Activated B cell treated with CpG ODN at 0.5 μM for 24 hours (primary cell): ENCODE measurements at places on chromosomes 5 and 9.

- no peak for DNase-seq
Observed at GRCh38 chr9:20369391-20369790, 252.9 kb downstream of the MLLT3 start.

- DNase-seq: no peak
Observed at GRCh38 chr9:125908136-125908535, 161.0 kb downstream of the PBX3 start.

GRCh38 chr9:94719878-94720277 lies 6.6 kb upstream of the AOPEP start:
- DNase-seq: no peak

- no peak for DNase-seq
Observed at GRCh38 chr5:172002840-172003512, 3.5 kb downstream of the FBXW11 start.

- no peak for DNase-seq
Observed at GRCh38 chr5:26805076-26805475, 233.3 kb downstream of the CDH9 start.

- DNase-seq: no peak
Observed at GRCh38 chr5:67209141-67209771, 12.7 kb upstream of the CD180 start.

GRCh38 chr9:99178912-99179872 lies 42.5 kb downstream of the ALG2 start:
- no peak for DNase-seq

DNA sequence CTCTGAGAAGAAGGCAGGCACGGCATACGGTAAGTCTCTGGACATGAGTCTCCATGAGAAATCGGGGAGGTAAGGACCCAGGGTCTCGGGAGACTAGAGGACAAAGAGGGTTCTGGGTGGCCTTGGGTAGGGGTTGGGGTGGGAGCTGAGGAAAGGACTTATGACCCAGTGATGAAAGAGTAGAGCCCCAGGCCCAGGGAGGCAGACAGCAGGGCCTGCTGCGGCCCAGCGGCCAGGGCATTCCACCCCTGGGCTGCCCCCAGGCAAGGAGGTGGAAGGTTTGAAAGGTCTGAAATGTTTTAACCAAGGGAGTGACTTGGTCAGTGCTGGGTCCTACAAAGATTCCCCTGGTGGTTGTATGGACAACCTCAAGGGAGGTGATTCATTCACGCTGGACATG lies 89.1 kb downstream of the CRB2 start:
- DNase-seq: no peak

DNA sequence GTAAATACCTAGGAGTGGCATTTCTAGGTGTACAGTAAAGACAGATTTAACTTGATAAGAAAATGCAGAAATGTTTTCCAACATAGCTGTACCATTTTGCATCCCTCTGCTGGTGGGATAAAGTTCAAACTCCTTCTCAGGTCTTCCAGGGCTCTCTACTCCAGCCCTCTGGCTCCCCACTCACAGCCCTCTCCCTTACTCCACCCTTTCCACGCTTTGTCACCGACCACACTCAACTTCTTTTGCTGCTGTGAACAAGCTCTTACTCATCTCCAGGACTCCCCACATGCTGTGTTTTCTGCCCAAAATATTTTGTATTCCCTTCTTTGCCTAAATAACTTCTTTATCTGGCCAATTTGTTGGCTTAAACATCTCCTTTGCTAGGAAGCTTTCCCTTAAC lies 90.6 kb upstream of the OSMR start:
- DNase-seq: no peak

- no peak for DNase-seq
Observed at GRCh38 chr5:157544623-157544989, 31.0 kb downstream of the ADAM19 start.

DNA sequence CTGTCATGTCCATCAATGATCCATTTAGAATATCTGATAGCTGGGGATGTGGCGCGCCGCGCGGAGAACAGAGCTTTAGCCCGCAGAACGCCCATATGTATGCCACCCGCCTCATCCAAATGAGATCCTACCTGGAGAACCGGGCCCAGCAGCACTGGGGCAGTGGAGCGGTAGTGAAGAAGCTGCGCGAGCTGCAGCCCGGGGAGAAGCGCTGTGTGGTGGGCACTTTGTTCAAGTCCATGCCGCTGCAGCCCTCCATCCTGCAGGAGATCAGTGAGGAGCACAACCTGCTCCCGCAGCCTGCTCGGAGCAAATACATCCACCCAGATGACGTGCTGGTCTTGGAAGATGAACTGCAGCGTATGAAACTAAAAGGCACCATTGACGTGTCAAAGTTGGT lies 313.7 kb downstream of the NR2F1-AS1 start:
- no peak for DNase-seq

DNA sequence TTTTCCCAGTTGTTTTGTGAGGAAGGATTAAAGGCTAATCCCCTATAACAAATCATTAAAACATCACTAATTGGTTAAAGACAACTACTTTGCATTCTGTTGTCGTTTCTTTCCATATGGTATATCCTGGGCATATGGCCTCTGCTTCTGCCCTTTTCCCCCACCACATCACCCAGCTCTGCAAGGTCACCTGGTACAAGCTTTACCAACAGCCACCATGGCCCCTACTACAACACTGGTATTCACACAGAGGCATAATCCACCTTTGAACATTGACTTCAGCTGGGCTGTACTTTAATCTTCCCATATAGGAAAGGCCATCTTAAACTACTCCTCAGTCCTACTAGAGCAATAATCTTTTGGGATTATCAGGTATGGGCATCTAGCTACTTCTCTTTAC lies 866.1 kb downstream of the TLE4 start:
- DNase-seq: no peak

DNA sequence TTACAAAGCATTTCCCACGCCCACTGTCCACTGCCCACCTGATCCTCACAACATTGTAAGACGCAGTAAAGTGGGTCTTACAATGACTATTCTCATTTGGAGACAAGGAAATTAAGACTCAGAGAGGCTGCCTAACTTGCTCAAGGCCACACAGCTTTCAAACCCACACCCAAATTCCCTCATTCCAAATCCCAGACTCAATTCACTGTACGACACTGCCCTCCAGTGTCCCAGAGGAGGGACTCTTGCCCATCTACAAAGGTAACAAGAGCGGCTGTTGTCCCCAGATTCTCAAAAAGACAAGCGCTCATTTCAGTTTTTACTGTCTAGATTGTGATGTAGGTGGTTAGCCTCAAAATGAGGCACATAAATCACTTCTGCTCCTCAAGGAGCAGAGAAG lies 184.6 kb downstream of the ACTL7B start:
- DNase-seq: no peak

DNA sequence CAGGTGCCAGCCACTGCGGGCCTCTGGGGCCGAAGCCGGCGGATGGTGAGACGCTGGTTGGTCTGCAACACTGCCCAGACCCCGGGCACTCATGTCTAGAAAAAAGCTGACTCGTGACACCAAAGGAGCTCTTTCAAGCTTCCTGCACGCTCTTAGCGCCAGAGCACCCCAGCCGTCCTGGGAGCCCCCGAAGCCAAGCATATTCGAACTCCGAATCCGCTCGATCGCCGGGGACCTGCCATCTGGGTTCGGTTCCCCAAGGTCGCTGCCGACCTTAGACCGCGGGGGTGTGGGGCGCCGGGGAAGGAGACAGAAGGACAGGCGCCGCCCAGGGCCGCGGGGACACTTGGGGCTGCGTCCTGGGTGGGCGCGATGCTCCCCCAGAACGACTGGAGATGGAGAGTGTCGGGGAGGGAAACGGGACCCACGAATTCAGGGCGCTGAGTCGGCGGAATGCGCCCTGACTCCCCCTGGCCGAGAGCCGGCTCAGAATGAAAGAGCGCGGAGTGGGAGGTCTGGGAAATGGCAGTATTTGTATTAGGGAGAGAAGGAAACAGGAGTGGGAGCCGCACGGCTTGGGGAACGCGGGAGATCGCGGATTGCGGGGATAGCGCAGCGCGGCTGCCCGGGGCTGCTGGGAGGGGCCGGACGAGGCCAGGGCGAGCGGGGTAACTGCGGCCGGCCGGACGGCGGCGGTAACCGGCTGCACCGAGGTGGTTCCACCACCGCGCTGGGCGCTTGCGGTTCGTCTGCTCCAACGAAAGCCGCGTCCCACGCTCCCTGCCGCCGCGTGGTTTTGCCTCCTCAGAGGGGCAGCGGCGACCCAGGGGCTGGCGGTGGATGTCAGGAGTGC lies 20.1 kb upstream of the MARCHF6 start:
- DNase-seq: peak; percentile 29

GRCh38 chr5:33588654-33589372 lies 148.0 kb downstream of the TARS1 start:
- DNase-seq: no peak

DNA sequence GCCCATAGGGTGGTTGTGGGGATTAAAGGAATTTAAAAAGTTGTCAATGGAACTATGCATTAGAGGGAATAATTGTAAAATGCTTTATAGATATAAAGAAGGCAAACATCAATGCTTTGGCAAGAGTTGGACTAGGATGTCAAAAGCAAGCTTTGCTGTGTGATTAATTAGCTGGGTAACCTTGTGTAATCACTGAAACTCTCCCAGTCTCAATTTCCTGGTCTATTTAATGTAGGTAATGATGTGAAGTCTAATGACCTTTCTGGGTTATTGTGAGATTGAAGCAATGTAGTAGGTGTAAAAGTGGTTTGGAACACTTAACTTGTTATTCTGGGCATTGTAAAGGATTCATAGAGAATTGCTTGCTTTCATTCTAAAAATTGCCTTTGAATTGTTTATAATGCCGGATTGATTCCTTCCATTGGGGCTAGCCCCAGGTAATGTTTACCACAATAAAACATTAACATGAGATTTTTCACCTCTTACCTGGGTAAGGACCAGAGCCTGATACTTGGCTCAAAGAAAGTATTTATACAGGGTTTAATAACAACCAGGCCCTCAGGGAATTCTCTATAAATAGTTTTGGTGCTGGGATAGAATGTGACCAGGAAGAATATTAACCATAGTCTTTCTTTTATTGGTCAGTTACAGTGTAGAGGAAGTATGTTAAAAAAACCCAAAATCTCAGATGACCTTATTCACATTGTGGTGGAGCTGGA lies 30.0 kb upstream of the CLINT1 start:
- no peak for DNase-seq

GRCh38 chr5:10624206-10624605 lies 60.3 kb downstream of the ANKRD33B start:
- DNase-seq: no peak

DNA sequence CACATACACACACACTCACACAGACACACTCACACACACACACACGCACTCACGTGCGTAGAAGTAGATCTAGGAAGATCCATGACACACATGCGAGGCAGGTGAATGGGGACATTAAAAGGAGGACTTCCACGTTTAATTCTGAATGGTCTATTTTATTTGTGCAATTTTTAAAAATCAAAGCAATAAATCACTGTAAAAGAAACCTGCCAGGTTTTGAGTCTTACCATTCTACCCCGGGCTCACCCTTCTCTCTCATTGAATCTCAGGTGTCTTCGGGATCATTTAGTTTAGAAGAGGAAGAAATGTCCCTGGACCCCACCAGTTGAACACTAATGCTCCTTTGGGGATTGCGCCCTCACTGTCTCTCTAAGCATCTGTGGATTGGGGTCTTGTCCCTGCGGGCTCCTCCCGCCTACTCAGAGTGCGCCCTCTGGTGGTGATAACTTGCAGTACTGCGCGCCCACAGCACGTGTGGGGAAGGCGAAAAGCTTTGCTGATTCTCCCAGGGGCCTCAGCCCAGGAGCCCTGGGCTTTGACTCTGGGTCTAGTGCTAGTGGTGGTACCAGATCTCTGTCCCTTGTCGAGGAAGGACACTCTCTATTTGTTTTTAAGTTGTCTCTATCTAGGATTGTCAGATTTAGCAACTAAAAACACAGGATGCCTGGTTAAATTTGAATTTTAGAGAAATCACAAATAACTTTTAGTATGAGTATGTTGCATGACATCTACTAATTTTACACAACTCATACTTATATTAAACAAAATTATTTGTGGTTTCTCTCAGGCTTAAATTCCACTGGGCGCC lies 34.8 kb downstream of the BOD1 start:
- no peak for DNase-seq

DNA sequence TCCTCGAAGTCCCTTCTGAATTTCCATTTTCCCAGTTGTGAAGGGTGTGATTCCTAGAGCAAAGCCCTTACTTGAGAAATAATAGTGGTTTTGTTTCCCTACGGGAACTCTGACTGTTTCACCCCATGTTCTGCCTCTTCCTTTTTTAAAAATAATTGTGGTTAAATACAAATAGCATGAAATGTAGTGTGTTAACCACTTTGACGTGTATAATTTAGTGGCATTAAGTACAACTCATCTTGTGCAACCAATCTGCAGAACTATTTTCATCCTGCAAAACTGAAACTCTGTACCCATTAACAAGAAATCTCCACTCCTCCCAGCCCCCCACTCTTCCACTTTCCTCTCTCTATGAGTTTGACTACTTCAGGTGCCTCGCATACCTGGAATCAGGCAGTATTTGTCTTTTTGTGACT lies 35.6 kb upstream of the HAND1 start:
- DNase-seq: no peak
